ENCODE measurements at places on chromosomes 1 and 21. TPM values are rescaled to one million over a fixed set of nuclear protein-coding genes. Genes with fewer than 3 reads are reported as not detected.

DNA sequence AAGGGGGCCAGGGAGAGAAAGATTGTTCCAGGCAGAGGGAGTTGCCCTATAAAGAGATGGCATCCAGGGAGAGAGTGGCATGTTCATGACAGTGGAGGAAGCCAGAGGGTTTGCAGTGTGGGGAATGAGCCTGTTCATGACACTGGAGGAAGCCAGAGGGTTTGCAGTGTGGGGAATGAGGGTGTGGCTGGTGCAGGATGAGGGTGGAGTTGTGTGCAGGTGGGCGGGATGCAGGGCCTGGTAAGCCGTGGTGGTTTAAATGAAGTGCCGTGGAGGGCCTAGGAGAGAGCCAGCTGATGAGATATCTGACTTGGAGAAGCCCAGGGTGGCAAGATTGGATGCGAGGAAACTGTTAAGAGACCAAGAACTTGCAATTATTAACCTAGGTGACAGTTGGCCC is 131.8 kb downstream of the CAMTA1 start:
- no peak for DNase-seq

GRCh38 chr21:33802481-33802880 is 113.1 kb downstream of the ATP5PO start:
- no peak for DNase-seq

- peak; percentile 11 for DNase-seq
Observed at GRCh38 chr1:44775930-44776729, 790 bp downstream of the RPS8 start.

GRCh38 chr1:58986996-58987767 is 203.3 kb upstream of the JUN start:
- DNase-seq, result no peak

GRCh38 chr21:45850181-45850580 is 131.4 kb upstream of the COL6A1 start:
- no peak for DNase-seq

- no peak for DNase-seq
Observed at GRCh38 chr1:176843352-176844297, 320.9 kb downstream of the ASTN1 start.

DNA sequence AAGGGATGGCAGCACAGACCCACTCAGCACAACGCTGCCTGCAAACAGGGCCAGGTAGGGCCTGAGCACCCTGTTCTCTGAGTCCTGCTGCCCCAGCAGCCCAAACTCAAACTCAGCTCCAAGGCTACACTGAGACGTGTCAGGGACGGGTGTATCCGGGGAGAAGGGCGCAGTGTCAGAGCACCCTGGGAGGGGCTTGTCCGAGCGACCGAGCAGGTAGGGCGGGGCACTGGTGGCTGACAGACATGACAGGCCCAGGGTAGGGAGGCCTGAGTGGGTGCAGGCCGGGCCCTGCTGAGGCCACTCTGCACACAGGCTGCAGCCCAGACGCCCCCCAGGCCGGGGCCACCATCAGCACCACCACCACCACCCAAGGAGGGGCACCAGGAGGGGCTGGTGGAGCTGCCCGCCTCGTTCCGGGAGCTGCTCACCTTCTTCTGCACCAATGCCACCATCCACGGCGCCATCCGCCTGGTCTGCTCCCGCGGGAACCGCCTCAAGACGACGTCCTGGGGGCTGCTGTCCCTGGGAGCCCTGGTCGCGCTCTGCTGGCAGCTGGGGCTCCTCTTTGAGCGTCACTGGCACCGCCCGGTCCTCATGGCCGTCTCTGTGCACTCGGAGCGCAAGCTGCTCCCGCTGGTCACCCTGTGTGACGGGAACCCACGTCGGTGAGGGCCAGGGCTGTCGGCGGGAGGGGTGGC is 5.5 kb downstream of the SCNN1D start:
- DNase-seq, result no peak

DNA sequence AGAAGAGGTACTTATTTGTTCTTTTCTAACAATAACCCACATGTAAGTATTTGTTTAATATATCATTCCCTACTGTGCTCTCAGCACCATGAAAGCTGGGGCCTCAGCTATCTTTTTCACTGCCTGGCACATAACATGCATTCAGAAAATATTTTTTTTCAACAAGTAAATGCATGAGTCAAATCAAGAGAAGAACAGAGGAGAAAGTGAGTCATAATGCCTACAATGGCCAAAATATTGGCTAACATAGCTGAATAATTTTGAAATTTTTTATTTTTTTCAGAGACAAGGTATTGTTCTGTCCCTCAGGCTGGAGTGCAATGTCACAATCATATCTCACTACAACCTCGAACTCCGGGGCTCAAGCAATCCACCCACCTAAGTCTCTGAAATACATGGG is 252.2 kb upstream of the ADAMTS5 start:
- DNase-seq, result no peak

DNA sequence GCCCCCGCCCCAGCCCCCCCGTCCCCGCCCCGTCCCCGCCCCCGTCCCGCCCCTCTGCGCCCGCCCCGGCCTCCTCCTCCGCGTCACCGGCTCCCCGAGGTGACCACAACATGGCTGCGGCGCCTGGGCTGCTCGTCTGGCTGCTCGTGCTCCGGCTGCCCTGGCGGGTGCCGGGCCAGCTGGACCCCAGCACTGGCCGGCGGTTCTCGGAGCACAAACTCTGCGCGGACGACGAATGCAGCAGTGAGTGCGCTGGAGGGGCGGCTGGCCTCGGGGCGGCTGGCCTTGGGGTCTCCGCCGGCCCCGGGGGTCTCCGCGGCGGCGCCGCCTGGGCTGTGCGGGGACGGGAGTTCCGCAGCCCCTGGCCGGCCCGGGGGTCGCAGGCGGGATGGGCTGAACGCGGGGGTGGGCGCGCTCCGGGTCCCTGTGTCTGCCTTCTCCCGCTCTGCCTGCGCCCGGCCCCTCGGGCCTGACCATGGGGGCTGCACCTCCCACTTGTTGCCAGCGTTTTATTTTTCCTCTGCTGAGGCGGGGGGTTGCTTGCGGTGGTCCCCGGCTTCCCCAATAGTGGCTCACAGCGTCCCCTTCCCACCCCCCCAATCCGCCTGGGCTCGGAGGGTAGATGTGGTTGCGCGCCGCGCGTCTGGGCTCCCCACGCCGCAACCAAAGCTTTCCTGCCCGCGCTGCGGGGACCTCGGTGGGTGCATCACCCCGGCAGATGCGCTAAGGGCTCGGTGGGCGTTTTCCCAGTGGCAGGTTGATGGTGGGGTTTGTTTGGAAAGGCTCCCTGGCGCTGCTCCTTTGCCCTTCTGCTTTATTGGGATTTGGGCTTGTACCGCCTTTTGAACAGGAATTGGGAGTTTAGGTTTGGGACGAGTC is at the start of gene MIA3:
MIA3 (plus strand) TSS at position 97 of the 879 bp plus-strand sequence; CDS start at position 111, 14 bp downstream.
- peak; percentile 81 for DNase-seq

ICOSLG gene
- total RNA-seq, result 13.5 TPM

SPRR3 gene
- 1.0 TPM for total RNA-seq

DNALI1 gene
- 0.27 TPM for total RNA-seq
